Left ventricle myocardium inferior (tissue), 1 donor: ENCODE measurements at places on chromosomes 12 and 14. TPM values are rescaled to one million over a fixed set of nuclear protein-coding genes. Genes with fewer than 3 reads are reported as not detected.

Gene CISTR
- 2.1 TPM for total RNA-seq

Gene LBHD2
- total RNA-seq, result not detected

Gene KRT77
- not detected for total RNA-seq

Gene TCL1B
- total RNA-seq, result not detected

Gene CBLN3
- 0.55 TPM for total RNA-seq

Gene WNT1
- total RNA-seq, result not detected

Gene TMEM106C
- total RNA-seq, result 48.1 TPM

Gene MMP17
- 0.77 TPM for total RNA-seq

Gene BATF
- total RNA-seq, result 0.93 TPM

Gene SRRM4
- 0.19 TPM for total RNA-seq

Gene ERBB3
- 2.3 TPM for total RNA-seq

Gene PTHLH
- total RNA-seq, result 3.7 TPM

- DNase-seq, result peak; percentile 25
Observed at GRCh38 chr14:103597623-103598377, 31.2 kb upstream of the KLC1 start.

DNA sequence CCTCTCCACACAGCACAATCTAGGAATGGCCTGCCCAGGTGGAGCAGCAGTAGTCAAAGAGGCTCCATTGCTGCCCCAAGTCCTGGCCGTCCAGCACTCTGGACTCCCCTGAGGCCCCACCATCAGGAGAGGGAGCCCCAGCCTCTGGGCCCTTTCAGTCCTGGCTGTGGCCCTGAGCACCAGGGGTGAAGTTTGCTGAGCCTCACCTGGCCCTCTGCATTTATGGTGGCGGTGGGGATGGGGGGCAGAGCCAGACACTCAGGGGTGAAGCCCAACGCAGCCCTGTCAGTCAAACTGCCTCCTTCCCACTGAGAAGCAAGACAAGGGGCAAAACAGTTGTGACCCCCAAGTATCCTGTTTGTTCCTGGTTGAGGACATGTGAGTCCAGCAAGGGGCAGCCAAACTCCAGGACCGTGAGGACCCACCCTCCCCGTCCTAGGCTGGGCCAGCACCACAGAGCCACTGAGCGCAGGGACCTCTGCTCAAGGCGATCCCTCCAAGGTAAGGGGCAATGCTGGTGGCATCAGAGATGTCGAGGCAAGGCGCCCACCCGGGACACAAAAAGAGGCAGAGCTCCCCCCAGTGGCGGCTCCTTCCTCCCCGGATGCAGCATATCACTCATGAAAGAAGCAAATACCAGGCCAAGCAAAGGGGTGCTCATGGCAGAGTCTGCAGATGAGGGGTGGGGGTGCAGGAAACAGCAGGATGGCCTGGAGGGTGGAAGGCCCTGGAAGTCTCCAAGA lies 4.8 kb upstream of the AMN start:
- DNase-seq, result peak; percentile 50

- no peak for DNase-seq
Observed at GRCh38 chr14:94478420-94478819, 2.4 kb upstream of the SERPINA9 start.

DNA sequence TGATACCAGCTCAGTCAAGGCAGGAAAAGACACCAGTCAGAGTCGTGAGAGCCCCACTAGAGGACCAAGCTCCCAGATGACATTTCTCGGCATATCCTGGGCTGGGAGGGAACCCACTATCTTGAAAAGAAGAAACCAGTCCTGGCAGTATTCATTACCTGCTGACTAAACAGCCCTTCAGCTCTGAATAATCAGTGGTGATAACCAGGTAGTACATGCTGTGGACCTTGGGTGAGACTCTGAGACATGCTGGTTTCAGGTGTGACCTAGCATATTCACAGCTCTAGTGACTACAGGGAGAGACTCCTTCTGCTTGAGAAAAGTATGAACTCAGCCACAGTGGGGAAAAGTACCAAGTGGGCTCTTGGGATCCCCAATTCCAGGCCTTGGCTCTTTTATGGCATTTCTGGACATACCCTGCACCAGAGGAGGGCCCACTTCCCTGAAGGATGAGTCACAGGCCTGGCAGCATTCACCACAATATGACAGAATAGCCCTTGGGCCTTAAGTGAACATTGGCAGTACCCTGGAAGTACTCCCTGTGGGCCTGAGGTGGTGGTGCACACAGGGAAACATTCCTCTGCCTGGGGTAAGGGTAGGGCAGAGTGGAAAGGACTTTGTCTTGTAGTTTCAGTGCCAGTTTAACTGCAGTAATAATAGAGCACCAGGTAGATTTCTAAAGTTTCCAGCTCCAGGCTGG lies 82.6 kb upstream of the SLC38A4 start:
- no peak for DNase-seq

GRCh38 chr14:97178781-97179180 lies 381.6 kb downstream of the VRK1 start:
- DNase-seq, result no peak

- DNase-seq, result no peak
Observed at GRCh38 chr12:132593071-132593470, 17.3 kb downstream of the LRCOL1 start.

- no peak for DNase-seq
Observed at GRCh38 chr14:21501568-21501967, 9.6 kb downstream of the METTL3 start.

DNA sequence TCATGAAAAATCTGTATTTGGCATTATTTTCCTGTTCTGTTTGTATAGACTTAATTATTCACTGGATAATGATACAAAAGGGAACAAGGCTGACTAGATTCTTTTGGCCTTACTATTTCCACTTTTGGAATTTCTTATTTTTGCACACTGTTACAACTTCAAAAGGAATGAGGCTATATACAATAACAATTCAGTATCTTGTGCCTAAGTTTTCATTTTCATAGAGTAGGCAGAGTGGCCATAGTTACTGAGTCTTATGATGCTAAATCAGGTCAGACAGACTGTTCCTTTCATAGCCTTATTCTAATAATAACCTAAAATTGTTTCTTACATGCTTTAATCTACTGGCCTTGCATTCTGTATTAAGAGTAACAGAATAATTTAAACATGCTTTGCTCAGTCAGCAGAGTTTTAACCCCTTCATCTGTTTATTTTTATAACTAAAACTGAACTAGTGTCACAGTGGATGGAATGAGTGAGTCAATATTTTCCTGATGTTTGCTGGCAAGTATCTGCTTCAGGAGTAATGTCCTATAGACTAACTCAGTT lies 10.5 kb downstream of the TTC8 start:
- DNase-seq, result no peak

DNA sequence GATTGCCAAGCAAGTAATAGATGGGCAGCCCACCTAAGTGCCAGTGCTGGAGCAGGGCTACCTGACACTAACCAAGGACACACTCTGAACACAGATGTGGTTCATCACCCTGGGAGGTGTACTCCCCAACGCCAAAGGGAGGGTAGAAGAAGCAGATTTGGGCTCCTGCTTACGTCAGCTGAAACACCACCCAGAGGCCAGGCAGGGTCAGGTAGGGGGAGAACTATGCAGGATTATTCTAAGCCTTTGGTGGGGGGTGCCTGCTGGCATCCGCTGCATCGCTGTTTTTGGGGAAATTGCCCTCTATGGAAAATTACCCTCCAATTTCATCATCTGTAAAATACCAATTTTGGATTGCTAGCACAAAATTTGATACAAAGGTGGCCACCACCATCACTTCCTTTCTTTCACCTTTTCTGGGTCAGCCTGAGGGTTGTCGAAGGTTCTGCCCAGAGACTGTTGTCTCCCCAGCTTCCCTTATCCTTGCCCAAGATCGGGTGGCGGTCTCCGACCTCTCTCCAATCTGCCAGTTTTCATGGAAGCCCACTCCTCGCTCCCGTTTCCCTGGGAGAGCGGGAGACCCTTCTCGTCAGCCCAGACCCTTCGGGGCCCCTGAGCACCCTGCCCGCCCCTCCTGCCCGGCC lies 535 bp downstream of the BIN2 start:
- DNase-seq, result no peak

DNA sequence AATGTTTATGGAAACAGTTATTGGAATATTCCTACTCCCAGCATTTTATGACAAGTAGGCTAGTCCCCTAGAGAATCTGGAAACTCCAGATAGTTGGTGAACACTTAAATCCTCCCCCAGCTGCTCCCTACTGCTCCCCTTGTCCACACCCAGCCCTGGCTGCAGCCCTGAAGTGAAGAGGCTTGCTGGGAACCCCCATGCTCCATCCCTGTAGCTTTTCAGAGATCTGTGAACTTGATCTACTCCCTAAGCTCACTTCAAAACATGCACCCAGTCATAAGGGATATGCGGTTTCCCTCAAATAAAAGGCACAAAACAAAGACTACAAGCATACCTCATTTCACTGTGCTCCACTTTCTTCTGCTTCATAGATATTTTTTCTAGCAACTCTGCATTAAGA lies 33.2 kb downstream of the EGLN3 start:
- DNase-seq, result no peak

GRCh38 chr12:51970904-51971646 lies 19.6 kb downstream of the ACVR1B start:
- no peak for DNase-seq

GRCh38 chr14:48349689-48350088 lies 674.3 kb upstream of the MDGA2 start:
- no peak for DNase-seq

DNA sequence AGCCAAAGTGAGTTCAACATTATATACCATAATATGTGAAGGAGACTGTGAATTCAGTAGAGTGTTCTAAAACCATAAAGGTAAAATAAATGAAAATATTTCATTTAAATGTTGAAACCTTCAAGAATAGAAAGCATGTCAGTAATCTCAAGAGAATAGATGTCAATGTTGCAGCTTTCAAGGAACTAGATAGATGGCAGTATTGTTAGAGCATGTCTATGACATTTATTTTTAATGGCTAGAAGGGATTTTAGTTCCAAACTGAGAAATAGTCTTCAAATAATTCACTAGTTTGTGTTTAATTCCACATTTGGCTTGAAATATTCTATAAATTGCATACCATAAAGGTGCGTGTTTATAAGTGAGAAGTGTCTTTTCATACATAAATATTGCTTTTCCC lies 326.5 kb downstream of the FLRT2 start:
- no peak for DNase-seq

DNA sequence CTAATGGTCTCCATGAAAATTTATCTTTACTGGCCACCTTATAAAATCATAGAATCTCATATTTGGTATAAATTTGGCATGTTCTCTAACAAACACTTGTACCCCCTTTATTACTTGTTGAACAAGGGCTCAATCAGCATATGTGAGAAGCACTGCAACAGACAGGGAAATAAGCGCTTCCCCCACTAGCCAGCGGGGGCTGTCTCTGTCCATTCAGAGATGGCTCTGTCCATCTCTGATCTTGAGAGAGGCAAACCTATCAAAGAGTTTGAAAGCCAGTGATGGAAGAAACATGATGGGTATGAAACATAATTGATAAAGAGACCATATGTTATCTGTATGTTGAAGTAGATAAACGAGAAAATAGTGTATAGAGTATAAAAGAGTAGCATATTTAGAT lies 326.8 kb downstream of the PDZRN4 start:
- DNase-seq, result no peak
